Stimulated activated naive CD8-positive, alpha-beta T cell treated with anti-CD3 and anti-CD28 coated beads, Interleukin-15, amount 100 ng/mL, for 72 hours (primary cell): ENCODE measurements at places on chromosomes 5 and 9.

GRCh38 chr5:172294831-172295230 is 11.3 kb upstream of the UBTD2 start:
- no peak for DNase-seq

GRCh38 chr9:8338767-8339510 is 539.4 kb upstream of the DMAC1 start:
- DNase-seq = no peak

- no peak for DNase-seq
Observed at GRCh38 chr9:69393425-69393824, 68.4 kb downstream of the ENTREP1 start.

GRCh38 chr9:1276474-1276873 is 226.3 kb downstream of the DMRT2 start:
- DNase-seq = no peak

DNA sequence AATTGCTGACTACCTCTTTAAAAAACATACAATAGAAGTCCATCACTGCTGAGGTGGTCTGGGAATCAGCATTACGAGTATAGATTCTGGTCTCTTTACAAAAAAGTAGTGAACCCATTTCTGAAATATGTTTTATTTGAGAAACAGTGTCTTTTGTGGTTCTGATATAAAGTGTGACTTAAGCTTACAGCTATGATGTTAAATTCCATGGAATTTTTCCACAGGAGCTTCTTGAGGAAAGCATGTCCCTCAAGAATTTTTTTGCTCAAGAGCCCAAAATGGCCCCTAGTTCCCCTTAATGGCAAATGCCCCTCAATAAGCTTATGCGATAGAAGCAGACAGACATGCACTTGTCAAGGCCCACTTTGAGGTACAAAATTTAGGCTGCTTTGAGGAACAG is 265.7 kb downstream of the FAM170A start:
- no peak for DNase-seq

DNA sequence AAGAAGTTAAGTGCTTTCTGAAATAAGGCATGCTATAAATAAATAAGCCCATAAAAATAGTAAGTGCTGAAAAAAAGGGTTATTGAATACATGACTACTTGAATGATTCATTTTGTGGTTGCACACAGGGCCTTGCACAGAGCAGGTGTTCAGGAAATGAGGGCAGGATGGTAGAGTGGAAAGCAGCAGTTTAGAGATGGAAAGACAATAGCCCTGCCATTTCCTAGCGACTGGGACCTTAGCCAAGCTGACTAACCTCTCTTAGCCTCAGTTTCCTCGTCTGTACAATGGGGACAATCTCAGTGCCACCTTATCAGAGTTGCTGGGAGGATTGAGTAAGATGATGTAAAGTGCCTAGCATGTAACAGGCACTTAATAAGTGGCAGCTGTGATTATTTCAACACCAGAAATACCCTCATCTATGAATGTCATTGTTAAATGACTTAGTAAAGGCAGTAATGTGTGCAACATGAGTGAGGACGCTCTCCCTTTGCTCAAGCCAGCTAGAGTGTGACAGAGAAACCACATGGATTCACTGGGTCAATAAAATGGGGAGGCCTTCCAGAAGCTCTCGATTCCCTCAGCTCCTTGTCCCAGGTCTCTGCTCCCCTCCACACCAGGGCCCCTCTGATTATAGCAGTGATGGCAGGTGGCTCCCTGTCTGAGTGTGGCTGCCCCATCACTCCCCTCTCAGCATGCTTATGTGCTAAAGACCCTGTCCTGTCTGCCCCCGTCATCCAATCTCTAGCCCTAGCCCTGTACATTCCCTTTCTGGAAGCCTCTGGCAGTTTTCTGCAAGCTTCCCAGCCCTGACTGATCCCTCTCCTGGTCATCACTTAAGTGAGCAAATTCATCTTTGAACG is 16.0 kb upstream of the PHF19 start:
- DNase-seq = peak; percentile 73

DNA sequence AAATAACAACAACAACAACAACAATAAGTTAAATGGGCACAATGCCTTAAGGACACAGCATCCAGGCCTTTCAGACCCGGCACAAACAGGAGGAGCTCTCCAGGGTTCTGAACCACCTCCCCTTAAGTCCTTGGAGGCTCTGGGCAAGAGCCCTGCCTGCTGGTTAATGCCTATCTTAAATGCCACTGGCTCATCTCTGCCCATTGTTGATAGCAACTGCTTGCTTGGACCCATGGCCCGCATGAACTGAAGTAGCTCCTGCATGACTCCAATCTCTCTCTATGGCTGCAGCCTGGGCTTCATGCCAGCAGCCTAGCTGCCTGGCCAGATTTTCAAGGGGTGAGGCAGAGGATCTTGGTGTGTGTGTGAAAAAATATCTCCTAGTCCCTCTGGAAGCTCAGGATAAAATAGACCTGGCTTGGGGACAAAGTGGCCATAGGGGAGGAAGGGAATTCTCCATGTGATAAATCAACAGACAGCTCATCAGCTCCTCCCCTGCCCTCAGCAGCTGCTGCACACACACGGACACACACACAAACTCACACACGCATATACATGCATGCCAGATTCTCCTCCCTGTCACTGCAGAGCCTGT is 27.4 kb downstream of the FAM219A start:
- no peak for DNase-seq

- no peak for DNase-seq
Observed at GRCh38 chr5:155276231-155276630, 262.7 kb downstream of the KIF4B start.
